Activated T-cell treated with anti-CD3 and anti-CD28 coated beads, Interleukin-2, amount 50 U/mL, for 72 hours (primary cell): ENCODE measurements at places on chromosomes 7 and 10. TPM values are rescaled to one million over a fixed set of nuclear protein-coding genes. Genes with fewer than 3 reads are reported as not detected.

The WNT2 gene
- total RNA-seq = not detected

The PAPSS2 gene
- 0.53 TPM for total RNA-seq

The ASB13 gene
- 7.0 TPM for total RNA-seq

The SCRN1 gene
- total RNA-seq = 10.3 TPM

The CNNM1 gene
- total RNA-seq = 0.31 TPM

The PIP gene
- not detected for total RNA-seq

The CCDC146 gene
- total RNA-seq = 2.0 TPM

The MALRD1 gene
- not detected for total RNA-seq

The TCERG1L gene
- not detected for total RNA-seq

The TNRC18 gene
- total RNA-seq = 69.0 TPM

The CTAGE4 gene
- total RNA-seq = 1.5 TPM

The SLC13A1 gene
- not detected for total RNA-seq

The ASAH2 gene
- 0.60 TPM for total RNA-seq

The SKIDA1 gene
- 0.23 TPM for total RNA-seq

The FFAR4 gene
- not detected for total RNA-seq

The PPP1R3C gene
- total RNA-seq = 0.12 TPM

The A1CF gene
- total RNA-seq = not detected

The VAX1 gene
- not detected for total RNA-seq

The OPN1SW gene
- not detected for total RNA-seq

The FGL2 gene
- total RNA-seq = 0.93 TPM

The HOXA6 gene
- 0.31 TPM for total RNA-seq

The GDF10 gene
- total RNA-seq = 0.19 TPM

The GRM3 gene
- total RNA-seq = not detected

The ENTPD1 gene
- 0.53 TPM for total RNA-seq
